ENCODE measurements at places on chromosomes 5 and 9.

DNA sequence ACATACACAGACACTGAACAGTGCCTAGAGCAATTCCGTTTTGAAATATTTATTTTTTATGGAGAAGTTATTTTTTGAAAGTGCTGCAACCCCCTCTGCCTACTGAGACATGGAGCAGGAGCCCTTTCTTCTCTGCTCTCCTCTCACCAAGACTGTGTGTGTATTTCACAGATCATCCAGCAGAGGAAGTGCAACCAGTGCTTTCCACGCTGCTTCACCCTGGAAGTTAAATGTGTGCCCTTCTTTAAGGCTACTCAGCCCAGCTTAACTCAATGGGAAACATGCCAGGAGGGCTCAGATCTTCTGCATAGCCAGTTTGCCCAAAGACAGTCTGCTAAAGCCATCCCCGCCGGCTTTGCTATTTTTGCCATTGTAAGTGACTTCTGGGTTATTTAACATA, 606.3 kb downstream of the TLE1 start:
- no peak for DNase-seq

- DNase-seq = no peak
Measured at GRCh38 chr5:73901043-73901442, 275.0 kb downstream of the ARHGEF28 start.

DNA sequence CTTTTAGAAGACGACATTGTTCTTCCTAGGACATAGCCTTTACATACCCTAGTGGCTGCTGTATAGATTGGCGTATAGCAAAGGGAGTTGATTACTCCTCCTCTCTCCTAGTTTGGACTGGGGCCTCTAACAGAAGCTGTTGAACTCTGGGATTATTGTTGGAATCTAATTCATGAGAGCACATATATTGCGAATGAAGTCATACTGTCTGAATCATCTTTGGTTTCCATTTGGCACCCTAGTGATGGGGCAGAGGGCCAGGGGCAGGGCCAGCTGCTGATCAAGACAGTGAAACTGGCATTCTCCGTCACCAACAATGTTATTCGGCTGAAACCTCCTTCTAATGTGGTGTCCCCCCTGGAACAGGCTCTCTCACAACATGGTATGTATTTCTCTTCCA, 40.3 kb downstream of the NUP188 start:
- DNase-seq = peak; percentile 91

- DNase-seq = peak; percentile 51
Measured at GRCh38 chr9:108885643-108886348, 23.7 kb downstream of the ACTL7A start.

- DNase-seq = no peak
Measured at GRCh38 chr5:149217096-149217802, 54.4 kb upstream of the AFAP1L1 start.

- DNase-seq = no peak
Measured at GRCh38 chr9:33850677-33851076, 33.7 kb downstream of the UBE2R2 start.

DNA sequence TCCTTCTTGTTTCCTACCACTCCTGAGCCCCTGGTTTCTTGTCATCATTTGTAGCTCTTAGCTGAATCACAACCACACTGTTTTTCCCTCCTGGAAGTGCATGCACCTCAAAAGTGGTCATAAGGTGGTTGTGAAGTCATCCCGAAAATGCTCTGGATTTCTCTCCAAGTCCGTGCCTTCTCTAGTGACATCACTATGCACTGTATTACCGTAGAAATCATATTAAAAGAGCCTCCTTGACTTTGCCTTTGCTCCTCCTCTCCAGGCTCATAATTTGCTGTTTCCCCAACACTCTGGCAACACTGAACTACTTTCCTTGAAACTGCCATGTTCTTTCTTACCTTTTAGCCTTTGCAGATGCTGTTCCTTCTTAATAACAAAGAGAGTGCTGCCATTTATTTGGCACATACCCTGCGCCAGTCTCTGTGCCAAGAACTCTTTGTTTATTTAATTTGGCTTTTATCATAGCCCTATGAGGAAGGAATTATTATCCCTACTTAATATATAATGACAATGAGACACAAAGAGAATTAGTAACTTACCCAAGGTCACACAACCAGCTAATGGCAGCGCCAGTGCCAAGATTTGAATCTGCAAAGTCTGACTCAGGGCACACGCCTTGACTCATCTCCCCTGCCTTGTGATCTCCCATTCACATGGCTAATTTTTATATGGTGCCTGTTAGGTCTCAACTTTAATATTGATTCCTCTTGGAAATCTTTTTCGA, 115.4 kb downstream of the KIF4B start:
- DNase-seq = no peak

DNA sequence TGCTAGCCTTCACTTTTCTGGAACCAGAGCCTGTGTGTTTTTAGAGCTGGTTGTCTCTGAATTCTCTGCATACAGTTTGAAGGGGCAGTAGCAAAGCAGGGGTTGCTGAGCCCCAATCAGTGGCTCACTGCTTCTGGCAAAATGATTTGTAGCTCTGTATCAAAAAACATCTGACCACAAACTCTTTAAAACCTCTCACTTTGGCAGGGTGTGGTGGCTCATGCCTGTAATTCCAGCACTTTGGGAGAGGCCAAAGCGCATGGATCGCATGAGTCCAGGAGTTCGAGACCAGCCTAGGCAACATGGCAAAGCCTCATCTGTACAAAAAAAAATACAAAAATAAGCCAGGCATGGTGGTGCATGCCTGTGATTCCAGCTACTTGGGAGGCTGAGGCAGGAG, 28.3 kb upstream of the APC start:
- DNase-seq = peak; percentile 45

- no peak for DNase-seq
Measured at GRCh38 chr9:137744632-137745183, 125.9 kb downstream of the EHMT1 start.

DNA sequence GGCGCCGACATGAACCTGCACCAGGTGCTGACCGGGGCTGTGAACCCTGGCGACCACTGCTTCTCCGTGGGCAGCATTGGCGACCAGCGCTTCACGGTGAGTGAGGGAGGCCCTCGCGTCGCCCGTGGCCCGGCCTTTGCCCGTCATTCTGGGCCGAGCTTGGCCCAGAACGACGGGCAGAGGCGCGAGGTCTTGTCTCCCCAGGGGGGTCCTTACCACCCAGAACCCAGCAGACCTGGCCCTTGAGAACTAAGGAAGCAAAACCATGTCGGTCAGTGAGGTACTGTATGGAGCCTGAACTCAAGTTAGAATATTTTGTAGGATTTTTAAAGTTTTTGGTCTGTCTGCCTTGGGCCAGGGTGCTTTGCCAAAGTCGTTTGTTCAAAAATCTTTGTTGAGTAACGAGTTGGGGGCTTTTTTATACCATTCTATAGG, 691 bp downstream of the DMXL1 start:
- DNase-seq = peak; percentile 16

DNA sequence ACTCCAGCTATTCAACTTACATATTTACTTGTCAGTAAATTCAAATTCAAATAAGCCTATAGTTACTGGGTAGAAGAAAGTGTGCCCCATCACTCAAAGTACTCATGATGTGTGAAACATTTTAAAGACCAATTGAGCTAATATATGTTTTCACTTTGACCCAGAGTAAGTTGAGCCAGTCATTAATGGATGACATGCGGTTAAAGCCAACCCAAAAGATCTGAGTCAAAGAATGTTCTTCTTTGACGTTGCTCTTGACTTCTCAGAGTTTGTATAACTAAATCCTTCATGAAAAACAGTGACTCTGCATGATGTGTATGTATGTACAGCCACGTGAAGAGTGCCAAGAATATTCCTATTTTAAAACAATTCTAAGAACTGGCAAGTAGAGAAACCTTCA, 237.4 kb downstream of the NR2F1-AS1 start:
- DNase-seq = no peak

DNA sequence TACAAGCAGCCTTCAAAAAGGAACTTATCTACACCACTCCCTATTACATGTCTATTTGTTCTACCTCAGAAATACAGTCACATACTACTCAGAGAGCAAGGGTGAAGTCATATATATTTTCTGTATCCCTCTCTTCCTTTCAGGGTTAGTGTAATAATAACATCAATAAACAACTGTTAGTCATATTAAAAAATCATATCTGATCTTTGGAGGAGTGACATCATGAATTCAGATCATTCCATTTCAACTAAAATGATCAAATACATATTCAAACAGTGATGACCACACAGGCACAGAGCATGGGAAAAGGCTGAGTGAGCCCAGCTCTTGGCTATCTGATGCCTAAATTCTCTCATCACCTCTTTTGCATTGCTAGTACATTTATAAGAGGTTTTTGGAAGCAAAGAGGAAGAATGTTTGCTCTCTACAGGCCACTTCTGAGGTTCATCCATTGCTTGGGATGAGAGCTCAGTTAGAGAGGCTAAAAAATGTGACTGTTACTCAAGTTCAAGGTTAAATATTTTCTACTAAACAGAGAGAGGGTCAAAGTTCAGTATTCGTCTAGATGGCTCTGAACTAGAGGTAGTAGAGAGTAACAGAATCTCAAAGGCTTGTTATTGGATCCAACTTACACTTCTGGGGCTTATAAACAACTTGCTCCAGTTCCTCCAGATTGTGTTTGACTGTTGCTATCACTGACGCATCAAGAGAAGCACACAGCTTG, 39.0 kb downstream of the RIGI start:
- peak; percentile 9 for DNase-seq

DNA sequence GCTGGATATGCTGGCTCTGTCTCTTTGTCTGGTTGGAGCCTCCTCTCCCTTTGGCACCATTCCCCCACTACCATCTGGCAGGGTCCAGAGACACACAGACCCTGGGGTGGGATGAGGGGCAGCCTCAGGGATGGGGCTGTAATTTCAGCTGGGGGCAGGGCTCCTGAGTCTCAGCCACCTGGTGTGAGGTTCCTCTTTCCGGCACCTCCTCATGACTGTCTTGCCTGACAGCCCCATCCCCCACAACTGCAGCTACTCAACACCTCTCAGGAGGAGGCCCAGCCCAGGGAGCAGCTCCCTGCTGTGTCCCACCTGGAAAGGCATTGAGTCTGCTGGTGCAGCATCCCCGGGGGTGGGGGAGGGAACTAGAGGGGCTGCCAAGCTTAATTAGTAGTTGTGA, 11.7 kb upstream of the RPS14 start:
- DNase-seq = no peak

DNA sequence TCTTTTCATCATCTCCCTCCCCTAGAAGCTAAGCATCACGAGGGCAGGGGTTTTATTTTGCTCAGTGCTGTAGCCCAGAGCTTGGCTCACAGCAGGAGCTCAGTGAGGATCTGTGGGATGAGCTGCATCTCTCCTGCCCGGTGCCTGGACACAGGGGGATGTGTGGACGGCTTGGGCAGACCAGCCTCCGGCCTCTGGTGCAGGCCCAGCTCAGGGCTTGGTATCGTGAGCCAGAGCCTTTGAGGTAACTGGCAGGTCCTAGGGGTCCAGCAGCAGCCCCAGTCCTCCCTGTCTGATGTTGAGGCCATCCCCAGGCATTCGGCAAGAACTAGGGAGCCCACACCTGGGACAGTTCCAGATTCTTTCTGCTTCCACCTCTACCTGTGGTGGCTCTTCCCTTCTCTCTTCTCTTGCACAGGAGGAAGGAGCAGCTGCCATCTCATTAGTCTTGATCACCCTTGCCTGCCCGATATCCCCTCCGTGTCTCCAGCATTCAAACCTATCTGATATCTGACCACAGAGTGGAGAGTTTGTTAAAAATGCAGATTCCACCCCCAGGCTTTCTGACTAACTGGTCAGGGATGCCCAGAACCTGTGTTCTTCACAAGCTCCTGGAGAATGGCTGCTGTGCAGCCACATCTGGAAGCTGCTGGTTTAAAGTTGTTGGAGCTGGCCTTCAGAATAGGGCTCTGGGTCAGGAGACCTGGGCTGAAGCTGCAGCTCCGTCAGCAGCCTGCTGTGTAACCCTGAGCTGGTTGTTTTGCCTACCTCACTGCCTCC, 7.9 kb upstream of the SLC6A7 start:
- no peak for DNase-seq

GRCh38 chr5:137491121-137491520, 8.0 kb downstream of the SPOCK1 start:
- DNase-seq = no peak

- DNase-seq = no peak
Measured at GRCh38 chr5:24474685-24475084, 170.1 kb downstream of the CDH10 start.

DNA sequence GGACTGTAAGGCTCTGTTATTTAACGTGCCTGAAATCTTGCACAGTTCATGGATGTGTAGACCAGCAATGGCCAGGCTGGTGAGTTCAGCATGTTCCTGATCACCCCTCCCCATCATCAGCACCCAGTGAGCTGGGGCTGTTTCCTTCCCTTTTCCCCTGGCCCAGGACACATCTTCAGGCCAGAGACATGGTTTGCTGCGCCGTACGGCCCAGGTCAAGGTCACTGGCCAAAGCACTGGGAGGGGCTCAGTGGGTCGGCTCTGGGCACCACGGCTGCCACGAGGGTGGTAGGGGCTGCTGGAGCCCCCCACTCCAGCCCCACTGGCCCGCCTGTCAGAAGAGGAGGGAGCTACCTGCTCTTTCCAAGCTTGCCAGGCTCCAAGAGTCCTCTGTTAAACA, 55.9 kb downstream of the SEMA4D start:
- DNase-seq = no peak

DNA sequence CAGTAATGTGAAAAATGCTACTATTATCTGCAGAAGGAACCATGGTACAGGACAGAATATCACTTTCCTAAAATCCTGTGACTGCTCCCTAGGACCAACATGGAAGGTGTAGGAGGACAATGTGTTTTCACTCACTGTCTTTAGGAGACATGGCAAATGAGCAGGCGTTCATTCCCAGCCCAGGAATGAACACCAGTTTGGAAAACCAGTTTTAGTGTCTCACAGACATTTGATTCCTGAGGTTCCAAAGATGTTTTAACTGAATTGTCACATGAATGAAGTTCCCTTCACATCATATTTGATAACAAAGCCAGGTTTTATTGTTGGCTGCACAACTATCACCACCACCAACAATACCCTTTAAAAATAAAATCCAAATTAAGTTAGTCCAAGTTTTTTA, 178.2 kb downstream of the ENC1 start:
- no peak for DNase-seq

DNA sequence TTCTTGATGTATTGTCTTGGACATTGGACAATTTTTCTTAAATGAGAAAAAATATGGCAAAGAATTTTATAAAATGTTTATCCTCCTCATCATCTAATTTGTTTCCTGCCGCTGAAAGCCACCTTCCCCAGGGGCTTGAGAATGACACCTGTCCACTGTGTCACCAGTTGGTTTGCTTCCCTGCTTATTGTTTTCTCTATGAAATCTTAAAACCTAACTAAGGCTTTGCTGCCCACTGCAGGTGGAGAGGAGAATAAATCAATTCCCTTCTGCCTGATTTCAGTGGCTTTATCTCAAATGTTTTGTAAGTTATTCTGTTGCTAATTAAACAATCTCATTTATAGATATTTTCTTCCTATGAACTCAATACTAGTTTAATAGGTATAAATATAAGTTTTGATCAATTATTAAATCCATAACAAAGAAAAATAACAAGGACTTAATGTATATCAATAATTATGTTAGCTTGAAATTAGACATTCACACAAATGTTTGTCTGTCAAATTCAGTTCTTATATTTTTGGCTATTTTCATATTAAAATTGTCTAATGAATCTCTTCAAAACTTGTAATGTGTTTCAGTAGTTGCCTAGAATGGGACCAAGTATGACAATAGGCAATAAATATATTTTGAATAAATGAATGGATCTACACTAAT, 822.5 kb downstream of the PTPRD start:
- no peak for DNase-seq

GRCh38 chr5:11261241-11261640, 500.2 kb upstream of the DAP start:
- no peak for DNase-seq
